ENCODE measurements at places on chromosomes 1 and 21.

GRCh38 chr1:230064283-230064682 lies 2.8 kb upstream of the GALNT2 start:
- H3K4me1 ChIP-seq: peaks cover 21% of the 10 kb centered on the region
- no peak overlapping the region for H3K27ac ChIP-seq
- H3K4me3 ChIP-seq: no peak overlapping the region
- H3K27me3 ChIP-seq: peaks cover 3% of the 10 kb centered on the region
- H3K36me3 ChIP-seq: peaks cover 3% of the 10 kb centered on the region
- no peak for DNase-seq

GRCh38 chr1:1088801-1089680 lies 14.9 kb upstream of the RNF223 start:
- no peak overlapping the region for H3K27ac ChIP-seq
- H3K27me3 ChIP-seq: no peaks in the 10 kb centered on the region
- peaks cover 8% of the 10 kb centered on the region for H3K36me3 ChIP-seq
- no peak for DNase-seq
- peaks cover 5% of the 10 kb centered on the region for H3K4me1 ChIP-seq

- peaks cover 4% of the 10 kb centered on the region for H3K36me3 ChIP-seq
- H3K27ac ChIP-seq: peak overlapping the region; percentile 71
- DNase-seq: no peak
- H3K4me3 ChIP-seq: peak overlapping the region; percentile 30
Measured at GRCh38 chr21:44354001-44354405, 582 bp downstream of the TRPM2 start.

DNA sequence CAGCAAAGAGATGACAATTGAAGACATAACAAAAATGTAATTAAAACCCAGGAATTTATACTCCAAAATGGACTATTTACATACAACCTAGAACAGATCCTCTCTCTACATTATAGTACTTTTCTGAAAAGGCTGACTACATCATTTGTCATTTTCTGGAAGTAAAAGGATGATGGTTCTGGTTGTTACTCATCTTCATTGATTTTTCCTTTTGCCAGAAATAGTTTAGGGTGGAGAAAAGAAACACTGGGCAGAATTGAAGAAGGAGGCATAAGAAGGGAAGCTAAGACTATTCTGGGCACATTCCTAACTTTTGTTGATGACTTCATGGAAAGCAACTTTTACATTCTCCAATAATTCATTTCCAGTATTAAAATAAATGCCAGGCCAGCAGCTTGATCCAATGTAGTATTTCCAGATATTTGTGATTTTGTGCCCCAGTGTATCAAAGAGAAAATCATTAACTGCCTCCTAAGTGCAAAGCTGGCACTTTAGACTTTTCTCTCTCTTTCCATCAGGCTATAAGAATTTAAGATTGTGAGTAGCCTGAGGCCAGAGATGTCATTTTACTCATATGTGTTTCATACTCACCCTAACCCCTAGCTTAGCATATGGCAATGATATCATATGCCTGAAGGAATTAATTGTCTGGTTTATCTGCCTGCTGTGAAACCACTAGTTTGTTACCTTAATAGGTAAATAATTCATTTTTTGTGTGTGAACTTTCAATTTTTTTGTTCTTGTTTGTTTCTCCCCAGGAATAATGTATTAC lies 369.5 kb upstream of the LYPLAL1 start:
- H3K27ac ChIP-seq: no peak overlapping the region
- no peak overlapping the region for H3K4me3 ChIP-seq
- no peaks in the 10 kb centered on the region for H3K27me3 ChIP-seq
- DNase-seq: no peak

- no peak for DNase-seq
- no peaks in the 10 kb centered on the region for H3K27me3 ChIP-seq
- H3K36me3 ChIP-seq: peaks cover 15% of the 10 kb centered on the region
- peaks cover 6% of the 10 kb centered on the region for H3K4me1 ChIP-seq
Measured at GRCh38 chr1:226373376-226373775, 34.5 kb downstream of the PARP1 start.

DNA sequence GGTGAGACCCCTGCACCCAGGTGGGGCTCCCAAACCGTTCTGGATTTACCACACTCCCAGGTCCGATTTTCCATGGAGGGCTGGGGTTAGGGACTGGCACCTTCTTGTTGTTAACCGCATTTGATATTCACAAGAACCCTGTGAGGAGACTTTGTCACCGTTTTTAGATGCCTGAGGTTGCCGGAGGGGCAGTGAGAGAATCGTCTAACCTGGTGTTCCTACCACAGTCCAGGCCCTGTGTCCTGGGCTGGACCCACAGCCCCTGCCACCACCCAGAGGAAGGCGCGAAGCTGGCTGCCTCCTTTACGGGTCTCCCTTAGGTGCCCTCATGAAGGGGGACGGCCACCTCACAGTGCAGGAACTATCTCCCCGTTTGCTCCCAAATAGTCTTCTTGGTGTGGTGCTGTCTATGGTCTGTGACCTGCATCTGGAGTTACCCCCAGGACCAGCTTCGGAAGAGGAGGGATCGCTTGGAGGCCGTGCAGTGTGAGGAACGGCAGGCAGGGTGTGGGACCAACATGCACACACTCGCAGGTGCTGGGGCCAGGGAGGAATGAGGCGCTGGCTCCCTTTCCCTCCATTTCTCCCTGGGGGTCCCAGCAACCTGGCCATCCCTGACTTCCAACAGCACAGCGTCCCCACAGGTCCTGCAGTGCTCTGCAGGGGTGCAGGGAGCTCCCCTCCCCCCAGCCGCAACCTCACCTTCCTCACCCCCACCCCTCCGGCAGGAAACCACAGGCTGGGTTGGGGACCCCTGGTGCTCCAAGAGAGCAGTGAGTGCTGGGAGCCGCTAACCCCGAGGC lies 7.0 kb downstream of the SIM2 start:
- no peak for DNase-seq
- no peak overlapping the region for H3K27ac ChIP-seq
- H3K36me3 ChIP-seq: no peaks in the 10 kb centered on the region
- peaks cover 42% of the 10 kb centered on the region for H3K4me1 ChIP-seq
- H3K4me3 ChIP-seq: no peak overlapping the region

DNA sequence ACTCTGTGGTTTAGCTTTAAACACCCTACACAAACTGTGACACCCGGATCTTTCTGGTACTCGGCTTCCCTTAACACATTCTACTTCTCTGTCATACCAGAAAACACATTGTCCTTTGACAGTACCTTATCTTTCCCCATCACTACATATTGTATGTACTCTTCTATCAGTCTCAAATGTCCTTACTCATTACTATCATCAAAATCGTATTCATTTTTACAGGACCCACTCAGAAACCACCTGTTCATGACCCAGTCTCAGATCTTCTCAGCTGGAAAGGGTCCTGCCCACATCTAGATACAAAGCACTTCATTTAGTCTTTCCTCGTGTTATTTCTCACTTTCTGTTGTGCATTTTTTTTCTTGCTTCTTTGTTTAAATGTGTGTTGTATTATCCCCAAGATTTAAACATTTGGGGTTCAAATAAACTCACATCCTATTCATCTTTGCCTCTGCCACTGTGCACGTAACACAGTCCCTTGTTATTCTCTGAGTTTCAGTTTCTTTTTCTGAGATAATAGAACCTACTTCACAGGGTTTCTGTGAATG lies 27.7 kb downstream of the CD34 start:
- H3K4me1 ChIP-seq: peaks cover 31% of the 10 kb centered on the region
- peaks cover 2% of the 10 kb centered on the region for H3K36me3 ChIP-seq

- no peak overlapping the region for H3K4me3 ChIP-seq
- DNase-seq: no peak
- H3K4me1 ChIP-seq: no peaks in the 10 kb centered on the region
- H3K36me3 ChIP-seq: no peaks in the 10 kb centered on the region
- no peak overlapping the region for H3K27ac ChIP-seq
Measured at GRCh38 chr1:95039360-95040031, 33.3 kb downstream of the ALG14 start.

DNA sequence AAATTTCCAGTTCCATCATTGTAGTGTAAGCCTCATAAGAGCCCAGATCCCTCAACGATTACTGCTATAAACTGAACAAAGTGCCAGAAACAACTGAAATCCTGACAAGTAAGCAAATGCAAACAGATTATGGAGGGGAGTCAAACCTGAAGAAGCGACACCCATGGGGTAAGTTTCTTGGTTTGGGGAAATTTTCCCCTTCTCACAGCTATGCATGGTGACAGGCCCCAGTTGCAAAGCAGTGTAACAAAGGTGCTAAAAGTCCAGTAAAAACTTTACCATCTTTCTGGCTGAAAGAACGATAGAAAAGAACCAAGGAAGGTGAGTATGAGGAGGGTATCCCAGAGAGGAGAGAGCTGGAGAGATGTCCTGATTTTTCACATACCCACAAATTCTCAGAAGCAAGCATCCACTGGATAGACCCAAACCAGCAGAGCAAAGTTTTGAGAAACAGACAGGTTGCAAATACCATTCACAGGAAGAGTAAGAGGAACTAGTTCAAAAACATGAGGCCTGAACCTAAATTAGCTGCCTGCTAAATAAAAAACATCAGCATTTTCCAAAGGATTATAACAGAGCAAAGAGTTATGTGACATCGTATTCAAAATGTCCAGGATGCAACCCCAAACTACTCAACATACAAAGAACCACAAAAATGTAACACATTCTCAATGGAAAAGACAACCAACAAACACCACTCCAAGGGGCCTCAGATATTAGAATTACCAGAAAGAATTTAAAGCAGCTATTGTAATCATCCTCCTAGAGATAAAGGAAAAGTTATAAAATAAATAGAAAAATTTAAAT lies 14.5 kb downstream of the SCYL3 start:
- H3K36me3 ChIP-seq: peaks cover 23% of the 10 kb centered on the region
- peaks cover 13% of the 10 kb centered on the region for H3K4me1 ChIP-seq
- DNase-seq: no peak
- H3K4me3 ChIP-seq: no peak overlapping the region
- no peaks in the 10 kb centered on the region for H3K27me3 ChIP-seq

GRCh38 chr1:116852910-116853309 lies 56.8 kb upstream of the PTGFRN start:
- H3K27me3 ChIP-seq: no peaks in the 10 kb centered on the region
- no peaks in the 10 kb centered on the region for H3K36me3 ChIP-seq
- H3K4me1 ChIP-seq: peaks cover 21% of the 10 kb centered on the region
- H3K27ac ChIP-seq: no peak overlapping the region
- no peak for DNase-seq

- peaks cover 4% of the 10 kb centered on the region for H3K36me3 ChIP-seq
- H3K4me3 ChIP-seq: peak overlapping the region; percentile 95
- H3K27ac ChIP-seq: peak overlapping the region; percentile 100
Measured at GRCh38 chr1:27489501-27489972, 430 bp downstream of the WASF2 start.

DNA sequence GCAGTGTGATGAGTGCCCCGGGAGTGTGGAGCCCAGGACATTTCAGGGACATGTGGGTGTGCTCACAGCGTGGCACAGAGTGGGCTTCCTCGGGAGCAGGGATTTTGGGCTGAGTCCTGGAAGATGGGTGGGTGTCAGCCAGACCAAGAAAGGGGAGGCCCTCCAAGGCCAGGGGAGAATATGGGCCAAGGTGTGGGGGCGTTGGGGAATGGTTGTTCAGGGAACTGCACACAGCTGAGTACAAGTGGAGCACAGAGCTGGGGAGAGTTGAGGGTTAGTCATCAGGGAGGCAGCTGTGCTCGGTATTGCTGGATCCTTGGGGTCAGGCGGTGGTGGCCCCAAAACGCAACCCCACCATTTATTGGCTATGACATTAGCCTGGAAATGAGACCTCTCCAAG lies 5.5 kb downstream of the POGK start:
- H3K27ac ChIP-seq: peak overlapping the region; percentile 63
- H3K4me3 ChIP-seq: no peak overlapping the region
- peaks cover 57% of the 10 kb centered on the region for H3K4me1 ChIP-seq
- no peaks in the 10 kb centered on the region for H3K27me3 ChIP-seq
- DNase-seq: no peak

GRCh38 chr1:97996880-97997279 lies 76.0 kb upstream of the DPYD start:
- no peak for DNase-seq
- no peaks in the 10 kb centered on the region for H3K27me3 ChIP-seq
- H3K4me1 ChIP-seq: no peaks in the 10 kb centered on the region
- H3K27ac ChIP-seq: no peak overlapping the region
- H3K4me3 ChIP-seq: no peak overlapping the region
- H3K36me3 ChIP-seq: no peaks in the 10 kb centered on the region

DNA sequence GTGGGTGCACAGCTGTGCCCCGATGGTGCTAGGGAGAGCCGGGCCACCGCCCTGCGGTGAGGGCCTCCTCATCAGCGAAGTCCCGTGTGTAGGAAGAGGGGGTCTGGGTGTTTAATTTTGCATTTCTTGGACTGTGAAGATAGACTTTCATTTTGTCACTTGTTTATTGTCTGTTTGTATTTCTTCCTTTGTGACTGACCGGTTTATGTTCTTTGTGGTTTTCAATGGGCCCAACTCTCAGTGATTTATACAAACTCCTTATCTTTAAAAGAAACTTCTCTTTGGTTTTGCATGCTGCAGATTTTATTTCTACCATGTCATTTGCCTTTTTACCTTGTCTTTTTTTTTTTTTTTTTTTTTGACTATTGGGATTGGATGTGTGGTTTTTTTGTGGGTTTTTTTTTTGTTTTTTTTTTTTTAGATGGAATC lies 65.1 kb downstream of the COL18A1 start:
- no peaks in the 10 kb centered on the region for H3K36me3 ChIP-seq
- no peak overlapping the region for H3K4me3 ChIP-seq

GRCh38 chr1:165874643-165875042 lies 47.2 kb downstream of the UCK2 start:
- no peak overlapping the region for H3K4me3 ChIP-seq
- no peak overlapping the region for H3K27ac ChIP-seq
- H3K36me3 ChIP-seq: peaks cover 40% of the 10 kb centered on the region
- no peak for DNase-seq
- peaks cover 15% of the 10 kb centered on the region for H3K27me3 ChIP-seq

GRCh38 chr1:12230549-12231275 lies 882 bp downstream of the VPS13D start:
- no peaks in the 10 kb centered on the region for H3K27me3 ChIP-seq
- DNase-seq: peak; percentile 23
- H3K4me1 ChIP-seq: peaks cover 22% of the 10 kb centered on the region

DNA sequence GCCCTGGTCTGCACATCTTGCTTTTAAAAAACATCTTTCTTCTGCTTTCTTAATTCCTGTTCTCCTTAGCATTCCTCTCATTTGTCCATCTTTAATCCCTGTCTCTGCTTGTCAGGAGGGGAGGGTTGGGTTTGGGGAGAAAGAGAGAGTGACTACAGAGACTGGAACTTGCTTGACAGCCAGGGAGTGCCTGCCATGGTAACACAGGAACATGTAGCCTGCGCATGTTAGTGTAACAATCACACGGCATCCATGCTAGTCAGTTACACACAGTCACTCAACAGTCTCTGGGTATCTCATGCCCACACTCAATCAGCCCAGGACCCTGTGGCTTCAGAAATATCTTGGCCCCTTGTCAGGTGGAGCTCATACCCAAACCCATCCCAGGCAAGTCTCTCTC lies 818 bp upstream of the TFAP2E start:
- H3K36me3 ChIP-seq: no peaks in the 10 kb centered on the region
- H3K27me3 ChIP-seq: peaks cover 16% of the 10 kb centered on the region

GRCh38 chr1:237677979-237678378 lies 212.7 kb downstream of the ZP4 start:
- no peak overlapping the region for H3K4me3 ChIP-seq
- no peak for DNase-seq
- no peak overlapping the region for H3K27ac ChIP-seq
- no peaks in the 10 kb centered on the region for H3K4me1 ChIP-seq

- DNase-seq: no peak
- no peaks in the 10 kb centered on the region for H3K4me1 ChIP-seq
- no peaks in the 10 kb centered on the region for H3K27me3 ChIP-seq
- H3K27ac ChIP-seq: no peak overlapping the region
- no peak overlapping the region for H3K4me3 ChIP-seq
- peaks cover 12% of the 10 kb centered on the region for H3K36me3 ChIP-seq
Measured at GRCh38 chr1:167360120-167360519, 139.4 kb downstream of the POU2F1 start.
